Hepatic stellate cell (primary cell): ENCODE measurements at places on chromosomes 7 and 10.
A peak's percentile ranks its signal among the peaks of the same experiment; 100 is the strongest.

DNA sequence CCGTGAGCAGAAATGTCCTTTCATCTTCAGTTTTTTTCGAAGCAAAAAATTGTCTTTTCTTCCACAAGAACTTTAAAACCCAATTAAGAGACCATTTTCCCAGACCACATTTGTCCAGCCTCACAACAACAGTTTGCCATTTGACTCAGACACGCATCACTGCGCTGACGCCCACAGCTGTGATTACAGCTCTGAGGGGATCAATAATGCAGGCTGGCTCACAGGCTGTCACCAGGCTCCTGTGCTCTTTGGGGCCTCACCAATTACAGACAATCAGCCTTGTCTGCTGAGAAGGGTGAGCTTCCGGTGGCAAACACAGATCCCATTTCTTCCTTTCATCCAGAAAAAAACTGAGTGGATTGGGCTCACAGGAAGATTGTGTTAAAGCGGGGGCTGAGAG is 33.3 kb downstream of the DDC start:
- DNase-seq = no peak

GRCh38 chr10:65894379-65894778 is 1031.5 kb upstream of the LRRTM3 start:
- DNase-seq = no peak

GRCh38 chr7:42100156-42100508 is 136.9 kb downstream of the GLI3 start:
- DNase-seq = no peak

DNA sequence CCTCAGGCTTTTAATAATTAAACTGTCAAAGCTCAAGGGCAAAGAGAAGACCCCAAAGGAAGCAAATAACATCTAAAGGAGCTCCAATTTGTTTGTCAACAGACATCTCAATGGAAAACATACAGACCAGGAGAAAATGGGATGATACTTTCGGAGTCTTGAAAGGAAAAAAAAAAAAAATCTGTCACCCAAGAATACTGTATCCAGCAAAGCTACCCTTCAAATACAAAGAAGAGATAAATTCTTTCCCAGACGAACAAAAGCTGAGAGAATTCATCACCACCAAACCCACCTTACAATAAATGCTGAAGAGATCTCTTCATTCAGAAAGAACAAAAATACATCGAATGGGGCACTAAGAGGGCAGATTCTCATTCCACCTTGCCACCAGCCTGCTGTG is 232.8 kb downstream of the PTPRN2 start:
- DNase-seq = no peak

DNA sequence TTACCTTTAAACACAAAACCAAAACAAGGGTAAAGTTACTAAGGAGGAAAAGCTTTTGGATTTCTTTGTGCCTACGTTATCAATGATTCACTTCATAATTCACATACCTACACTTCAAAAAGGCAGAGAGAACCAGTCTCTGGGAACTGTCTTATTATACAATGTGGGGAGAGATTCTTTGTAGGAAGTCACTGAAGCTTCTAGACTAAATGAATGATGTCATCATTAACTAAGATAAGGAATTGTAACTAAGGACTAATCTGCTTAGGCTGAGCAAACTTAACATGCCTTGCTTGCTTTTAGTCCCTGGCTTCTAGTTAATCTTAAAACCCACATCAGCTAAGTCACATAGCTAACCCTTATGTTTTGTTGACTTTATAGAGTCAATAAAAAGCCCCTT is 771.2 kb downstream of the NXPH1 start:
- DNase-seq = no peak

- no peak for DNase-seq
Observed at GRCh38 chr10:110042181-110042580, 34.4 kb downstream of the ADD3 start.

GRCh38 chr10:89032141-89032891 is 41.7 kb downstream of the FAS start:
- DNase-seq = peak; percentile 11

DNA sequence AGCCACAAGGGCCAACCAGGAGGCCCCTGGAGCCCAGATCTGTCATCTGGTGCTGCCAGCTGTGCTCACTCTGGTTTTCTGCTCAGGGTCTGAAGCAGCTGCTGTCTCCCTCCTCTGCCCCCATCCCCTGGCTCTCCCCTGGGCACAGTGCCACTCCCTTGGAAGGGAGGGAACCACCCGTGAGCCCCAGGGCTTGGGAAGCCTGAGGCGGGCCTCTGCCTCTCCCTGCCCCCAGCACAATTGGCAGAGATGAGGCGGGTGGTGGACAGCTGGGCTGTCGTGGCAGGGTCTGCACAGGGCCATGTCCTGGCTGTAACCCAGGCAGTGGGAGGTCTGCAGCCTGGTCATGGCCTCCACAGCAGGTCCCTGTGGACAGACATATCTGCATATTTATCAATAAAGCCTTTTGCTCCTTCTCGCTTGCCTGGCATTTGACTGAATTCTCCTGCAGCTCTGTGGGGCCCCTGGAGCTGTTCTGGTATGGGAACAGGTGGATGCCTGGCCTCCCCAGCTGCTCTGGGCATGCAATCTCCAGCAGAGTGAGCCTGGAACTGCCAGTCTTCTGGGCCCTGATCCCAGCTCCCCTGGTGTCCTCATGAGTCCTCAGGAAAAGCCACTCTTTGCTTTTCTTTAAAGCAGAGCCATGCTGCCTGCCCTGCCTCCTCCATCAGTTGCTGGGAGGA is 1.6 kb upstream of the ANKRD2 start:
- DNase-seq = no peak

- no peak for DNase-seq
Observed at GRCh38 chr7:131212114-131212513, 115.6 kb upstream of the MKLN1 start.
